ENCODE measurements at places on chromosomes 1 and 21.

- ATAC-seq: no peak
Observed at GRCh38 chr1:230735447-230735846, 11.7 kb upstream of the CAPN9 start.

DNA sequence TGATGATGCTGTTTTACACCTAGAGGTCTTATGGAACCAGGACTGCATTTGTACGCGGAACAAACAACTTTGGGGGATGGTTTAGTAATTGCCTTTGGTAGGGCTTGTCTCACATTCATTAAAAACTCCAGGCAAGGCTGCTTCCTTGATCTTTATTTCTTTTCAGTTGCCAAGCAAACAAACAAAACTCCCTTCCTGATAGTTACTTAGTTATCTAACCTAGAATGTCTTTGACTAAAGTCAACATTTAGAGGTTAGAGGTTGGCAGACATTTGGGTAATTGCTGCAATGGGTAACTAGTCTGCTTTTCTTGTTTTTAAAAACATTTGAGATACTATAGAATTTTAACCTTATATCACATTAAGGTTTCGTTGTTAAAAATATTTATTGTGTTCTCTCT lies 500.9 kb upstream of the PTBP2 start:
- ATAC-seq: no peak

DNA sequence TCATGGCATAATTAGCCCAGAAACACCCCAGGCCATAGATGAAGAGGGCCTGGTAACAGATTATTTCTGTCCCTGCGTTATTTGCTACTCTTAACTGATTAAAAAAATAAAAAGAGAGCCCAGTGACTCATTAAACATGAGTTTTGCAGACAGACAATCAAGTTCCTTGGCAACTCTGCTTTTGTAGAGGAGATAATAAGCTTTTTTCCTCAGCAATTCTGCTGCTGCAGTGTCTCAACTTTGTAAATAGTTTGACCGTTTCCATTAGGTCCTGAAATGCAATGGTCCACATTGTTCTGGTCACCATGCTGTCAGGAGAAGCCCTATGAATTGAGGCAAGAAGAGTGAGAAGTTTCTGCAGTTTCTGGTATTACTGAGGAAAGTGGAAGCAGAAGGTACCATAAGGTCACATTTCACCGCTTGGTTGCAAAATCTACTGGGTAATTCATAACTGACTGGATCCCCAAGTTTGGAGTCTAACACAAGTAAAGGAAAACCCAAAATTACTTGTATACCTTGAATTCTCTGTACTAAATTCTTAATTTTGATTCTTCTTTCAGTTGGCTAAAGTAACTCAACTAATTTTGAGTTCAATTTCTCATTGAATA lies 139.5 kb downstream of the ZZZ3 start:
- ATAC-seq: no peak

GRCh38 chr1:247681288-247681897 lies 1.9 kb upstream of the OR13G1 start:
- peak; percentile 40 for ATAC-seq

DNA sequence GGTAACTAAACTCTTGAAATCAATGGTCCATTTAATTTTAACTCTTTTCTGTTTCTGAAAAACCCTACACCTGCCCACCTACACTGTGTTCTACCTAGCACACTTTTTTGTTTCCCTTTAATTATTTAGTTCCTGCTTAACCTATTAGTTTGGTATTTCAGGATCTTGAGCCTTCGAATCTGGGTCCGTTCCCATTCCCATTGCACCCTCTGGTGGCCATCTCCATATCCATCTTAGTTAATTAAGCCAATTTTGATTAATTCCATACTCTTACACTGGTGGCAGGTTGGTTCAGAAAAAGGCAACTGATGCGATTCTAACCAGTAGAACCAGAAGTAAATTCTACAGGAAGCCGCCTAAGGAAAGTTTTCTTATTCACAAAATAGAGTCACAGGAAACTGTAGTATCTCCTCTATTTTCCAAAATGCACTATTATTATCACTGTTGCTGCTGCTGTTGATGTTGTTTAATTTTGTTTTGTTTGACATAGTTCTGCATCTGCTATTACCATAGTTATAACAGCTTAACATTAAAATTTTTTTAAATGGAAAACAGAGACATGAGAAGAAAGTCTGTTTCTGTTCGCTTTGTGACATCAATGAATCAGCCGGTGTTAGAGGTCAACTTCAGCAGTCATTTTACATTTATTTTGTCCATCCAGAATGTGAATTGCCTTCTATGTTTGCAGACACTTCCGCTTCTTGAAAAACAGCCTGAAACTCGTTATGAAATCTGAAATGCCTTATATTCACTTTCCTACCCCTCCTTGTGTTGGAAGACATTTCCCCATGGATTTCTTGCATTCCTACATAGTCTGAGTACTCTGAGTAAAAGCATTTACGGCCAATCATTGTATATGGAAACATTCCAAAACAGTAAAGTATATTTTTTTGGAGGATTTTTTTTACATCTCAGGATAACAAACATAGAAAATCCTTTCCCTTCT lies 115.5 kb upstream of the NCAM2 start:
- ATAC-seq: no peak

DNA sequence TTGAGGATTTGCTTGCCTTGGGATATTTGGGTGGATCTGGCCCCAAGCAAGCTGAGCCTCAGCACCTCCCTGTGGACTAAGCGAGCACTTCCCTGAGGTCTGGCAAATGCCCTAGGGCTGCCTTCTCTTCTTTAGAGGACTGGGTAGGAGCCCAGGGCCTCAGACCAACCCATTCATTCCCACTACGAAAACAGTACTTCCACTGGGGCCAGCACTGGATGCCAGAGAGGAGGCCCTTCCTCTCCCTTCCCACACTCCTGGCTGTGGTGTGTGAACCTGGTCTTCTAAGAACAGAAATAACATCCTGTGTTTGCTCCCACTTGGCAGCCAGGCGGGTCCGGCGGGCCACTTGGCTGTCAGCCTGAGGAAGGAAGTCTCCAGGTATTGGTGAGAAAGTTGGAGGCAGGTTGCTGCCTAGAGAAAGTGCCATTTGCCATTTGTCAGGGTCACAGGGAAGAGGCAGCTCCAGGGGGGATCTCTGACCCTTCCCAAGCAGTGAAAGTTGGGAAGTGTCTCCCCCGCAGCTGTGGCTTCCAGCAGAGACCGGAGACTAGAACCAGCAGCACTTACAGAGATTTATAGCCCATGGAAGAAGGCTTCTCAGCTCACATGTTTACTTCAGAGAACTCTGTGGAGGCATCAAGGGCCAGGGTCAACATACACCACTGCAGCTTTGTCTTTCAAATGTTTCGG lies 323.5 kb downstream of the SIPA1L2 start:
- no peak for ATAC-seq

DNA sequence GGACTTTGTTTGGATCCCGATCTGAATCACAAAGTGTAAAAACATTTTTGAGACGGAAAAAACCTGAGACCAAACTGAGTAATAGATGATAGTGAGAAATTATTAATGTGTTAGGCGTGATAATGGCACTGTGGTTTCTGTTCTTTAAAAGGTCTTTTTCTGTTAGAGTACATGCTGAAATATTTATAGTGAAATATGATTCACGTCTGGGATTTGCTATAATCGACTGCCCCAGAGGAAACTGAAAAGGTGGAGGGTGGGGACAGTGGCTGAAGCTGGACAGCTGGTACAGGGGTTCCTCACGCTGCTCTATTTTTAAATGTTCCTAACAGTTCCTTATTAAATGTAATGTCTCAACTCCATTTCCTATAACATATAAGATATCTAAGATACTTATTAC lies 11.2 kb downstream of the URB1 start:
- no peak for ATAC-seq

DNA sequence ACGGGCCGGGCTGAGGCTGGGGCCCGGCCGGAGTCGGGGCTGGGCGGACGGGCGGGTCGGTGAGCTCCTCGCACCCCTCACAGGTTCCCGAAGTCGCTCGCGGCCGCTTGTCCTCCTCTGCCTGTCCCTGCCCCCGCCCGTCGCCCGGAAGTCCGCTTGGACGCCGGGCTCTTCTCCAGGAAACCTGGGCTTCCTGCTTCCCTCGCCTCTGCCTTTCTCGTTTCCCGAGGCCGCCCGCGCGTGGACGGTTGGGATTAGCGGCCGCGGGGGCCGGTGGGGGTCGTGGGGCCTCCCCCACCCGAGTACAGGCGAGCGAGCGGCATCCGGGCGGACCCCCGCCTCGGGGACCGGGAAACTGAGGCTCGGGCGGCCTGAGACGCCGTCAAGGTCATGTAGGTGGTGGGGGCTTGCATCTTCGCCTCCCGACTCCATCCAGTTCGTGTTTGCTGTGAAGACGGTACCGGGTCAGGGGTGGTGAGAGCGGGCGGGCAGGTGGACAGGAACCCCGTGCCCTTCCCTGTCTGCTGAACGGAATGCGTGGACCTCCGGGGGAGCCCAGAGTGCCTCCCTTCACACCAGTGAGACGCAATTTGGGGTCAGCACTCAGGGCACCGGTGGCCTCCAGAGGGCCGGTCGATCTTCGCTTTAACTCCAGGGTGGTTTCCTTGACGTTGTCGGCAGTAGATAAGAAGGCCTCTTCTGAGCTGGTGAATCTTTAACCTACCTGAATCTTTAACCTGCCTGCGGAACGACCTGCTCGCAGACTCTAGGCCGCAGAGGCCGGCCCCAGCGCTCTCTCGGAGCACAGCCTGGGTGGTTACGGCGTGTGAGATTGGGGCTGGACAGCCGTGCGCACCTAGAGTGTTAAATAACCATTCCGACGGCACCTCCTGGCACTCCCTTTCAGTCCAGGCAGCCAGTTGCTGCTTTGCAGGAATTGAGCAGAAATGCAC lies 686 bp downstream of the ARF1 start:
- peak; percentile 18 for ATAC-seq

GRCh38 chr1:61162520-61163258 lies 80.3 kb downstream of the NFIA start:
- no peak for ATAC-seq

DNA sequence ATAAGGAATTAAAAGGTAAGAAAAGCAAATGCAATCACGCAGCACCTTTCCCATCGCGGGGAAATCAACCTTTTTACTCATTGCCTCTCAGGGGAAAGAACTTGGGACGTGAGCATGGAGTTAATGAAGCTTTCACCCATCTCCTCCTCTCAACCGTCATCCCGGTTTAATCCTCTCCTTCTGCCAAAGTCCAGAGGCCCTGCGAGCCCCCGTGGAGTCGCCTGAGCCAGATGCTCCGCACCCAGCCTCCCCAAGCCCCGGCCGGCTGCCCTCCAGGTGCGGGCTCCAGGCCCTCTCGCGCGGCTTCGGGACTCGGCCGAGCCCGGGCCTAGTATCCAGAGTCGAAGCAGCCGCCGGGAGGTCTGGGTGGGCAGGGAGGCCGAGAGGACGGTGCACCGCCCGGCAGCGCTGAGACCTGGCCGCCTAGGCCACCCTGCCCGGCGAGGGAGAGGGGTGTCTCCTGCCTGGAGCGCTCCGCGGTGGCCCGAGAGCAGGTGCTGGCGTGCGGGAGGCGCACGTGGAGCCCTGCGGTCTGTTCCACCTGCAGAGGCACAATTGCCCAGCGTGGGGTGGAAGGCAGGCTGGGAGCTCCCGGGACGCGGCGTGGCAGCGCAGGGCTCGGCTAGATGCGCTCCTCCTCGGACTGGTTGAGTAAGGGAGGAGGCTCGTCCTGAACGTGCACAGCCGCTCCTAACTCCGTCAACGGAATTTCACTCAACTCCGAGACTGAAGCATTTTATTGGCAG lies 218.5 kb downstream of the SDCCAG8 start:
- ATAC-seq: no peak

All from activated T-helper 17 cell treated with anti-CD3 and anti-CD28 coated beads, Interleukin-2, amount 50 U/mL, for 72 hours (primary cell).